ENCODE measurements at places on chromosomes 1 and 21. TPM values are rescaled to one million over a fixed set of nuclear protein-coding genes. Genes with fewer than 3 reads are reported as not detected.

The PRKAA2 gene
- 3.8 TPM for total RNA-seq

DNA sequence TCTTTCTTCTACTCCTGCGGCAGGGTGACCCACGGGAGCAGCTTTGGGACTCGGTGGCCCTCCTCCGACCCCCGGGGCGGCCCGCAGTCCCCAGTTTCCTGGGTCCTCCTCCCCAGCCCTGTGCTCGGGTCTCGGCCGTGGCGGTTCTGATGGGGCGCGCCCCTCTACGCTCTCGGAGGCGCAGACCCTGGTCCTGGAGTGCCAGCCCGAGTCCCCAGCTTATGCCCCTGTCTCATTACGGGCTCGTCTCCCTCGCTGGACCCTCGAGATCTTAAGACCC, 430 bp downstream of the BTG2 start:
- peak overlapping the region; percentile 98 for H3K4me3 ChIP-seq
- H3K27me3 ChIP-seq = no peaks in the 10 kb centered on the region
- peak overlapping the region; percentile 98 for H3K27ac ChIP-seq
- H3K36me3 ChIP-seq = peaks cover 29% of the 10 kb centered on the region
- peaks cover 36% of the 10 kb centered on the region for H3K4me1 ChIP-seq

- no peak overlapping the region for H3K4me3 ChIP-seq
- no peak for DNase-seq
- H3K36me3 ChIP-seq = no peaks in the 10 kb centered on the region
These were observed 73.4 kb downstream of the CD2 start for GRCh38 chr1:116827607-116828105.

The SEC16B gene
- total RNA-seq = 2.2 TPM

The OR2T10 gene
- total RNA-seq = not detected

The GJA9 gene
- not detected for total RNA-seq

- no peaks in the 10 kb centered on the region for H3K4me1 ChIP-seq
- H3K4me3 ChIP-seq = no peak overlapping the region
- H3K36me3 ChIP-seq = no peaks in the 10 kb centered on the region
- no peak overlapping the region for H3K27ac ChIP-seq
- no peaks in the 10 kb centered on the region for H3K27me3 ChIP-seq
These were observed 188.1 kb downstream of the TNR start for GRCh38 chr1:175555266-175555665.

DNA sequence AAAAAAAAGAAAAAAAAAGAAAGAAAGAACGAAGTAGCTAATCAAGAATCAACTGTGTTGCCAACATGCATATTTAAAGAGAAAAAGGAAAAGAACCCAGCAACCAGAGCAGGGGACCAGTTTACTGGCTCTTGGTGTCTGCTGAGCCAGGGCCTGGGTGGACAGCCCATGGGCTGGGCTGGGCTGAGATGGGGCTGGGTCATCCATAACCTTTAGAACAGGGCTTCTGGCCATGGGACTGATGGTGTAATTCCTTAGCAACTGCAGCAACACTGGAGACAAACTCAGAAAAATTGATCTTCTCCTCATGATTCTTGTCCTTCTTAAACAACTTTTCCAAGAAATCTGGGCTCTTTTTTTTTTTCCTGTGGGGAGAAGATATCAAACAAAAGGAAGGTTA, 10.5 kb downstream of the S100A7A start:
- no peaks in the 10 kb centered on the region for H3K36me3 ChIP-seq
- H3K4me3 ChIP-seq = no peak overlapping the region
- DNase-seq = no peak
- H3K4me1 ChIP-seq = no peaks in the 10 kb centered on the region

Measured in upper lobe of right lung (tissue), 1 donor.